ENCODE measurements at places on chromosomes 16 and 17.

DNA sequence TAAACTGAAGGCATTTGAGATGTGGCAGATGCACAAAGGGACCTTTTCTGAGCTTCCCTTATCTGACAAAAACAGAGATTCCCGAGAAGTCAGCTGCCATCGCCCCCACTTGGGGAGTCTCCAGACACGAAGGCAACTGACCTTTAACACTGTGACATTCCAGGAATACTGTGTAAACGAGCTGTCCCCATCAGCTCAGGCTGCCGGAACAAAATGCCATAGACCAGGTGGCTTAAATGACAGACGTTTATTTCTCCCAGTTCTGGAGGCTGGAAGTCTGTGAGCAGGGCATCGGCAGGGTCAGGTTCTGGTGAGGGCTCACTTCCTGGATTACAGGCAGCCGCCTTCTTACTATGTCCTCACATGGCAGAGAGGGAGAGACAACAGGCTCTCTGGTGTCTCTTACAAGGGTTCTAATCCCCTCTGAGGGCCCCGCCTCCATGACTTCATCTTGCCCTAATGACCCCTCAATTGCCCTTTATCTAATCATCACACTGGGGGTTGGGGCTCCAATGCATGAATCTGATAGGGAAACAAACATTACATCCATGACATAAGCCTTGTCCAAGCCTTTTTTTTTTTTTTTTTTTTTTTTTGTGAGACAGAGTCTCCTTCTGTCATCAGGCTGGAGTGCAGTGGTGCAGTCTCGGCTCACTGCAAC is 178.5 kb upstream of the RPL38 start:
- no peak for DNase-seq

GRCh38 chr16:69837380-69837779 is 75.2 kb downstream of the WWP2 start:
- DNase-seq: no peak

DNA sequence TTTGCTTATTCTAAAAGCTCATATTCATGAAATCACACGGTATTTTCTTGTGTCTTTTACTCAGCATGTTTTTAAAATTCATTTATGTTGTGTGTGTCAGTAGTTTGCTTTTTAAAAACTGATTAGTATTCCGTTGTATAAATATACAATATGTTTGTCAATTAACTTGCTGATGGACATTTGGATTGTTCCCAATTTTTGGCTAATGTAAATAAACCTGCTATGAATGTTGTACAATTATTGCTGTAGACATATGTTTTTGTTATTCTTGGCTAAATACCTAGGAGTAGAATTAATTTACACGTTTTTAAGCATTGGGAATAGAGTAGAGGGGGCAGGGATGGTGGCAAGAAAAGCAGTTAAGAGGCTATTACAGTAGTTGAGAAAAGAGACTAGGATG is 199.5 kb upstream of the CCL2 start:
- no peak for DNase-seq

DNA sequence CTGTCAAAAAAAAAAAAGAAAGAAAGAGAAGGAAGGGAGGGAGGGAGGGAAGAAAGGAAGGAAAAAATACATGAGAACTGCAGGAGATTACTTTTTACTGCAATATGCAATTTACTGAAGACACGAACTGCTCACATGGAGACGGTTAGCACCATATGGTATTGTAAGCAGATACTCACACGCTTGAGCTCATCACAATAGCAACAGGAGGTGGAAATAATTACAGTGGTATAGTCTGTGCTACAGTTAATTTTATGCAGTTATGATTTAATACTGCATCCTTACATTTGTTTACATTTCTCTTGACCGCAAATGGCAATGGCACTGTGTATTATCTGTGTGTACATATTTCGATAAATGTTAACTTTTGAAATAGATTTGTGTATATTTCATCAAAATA is 21.4 kb upstream of the SLC46A1 start:
- no peak for DNase-seq

DNA sequence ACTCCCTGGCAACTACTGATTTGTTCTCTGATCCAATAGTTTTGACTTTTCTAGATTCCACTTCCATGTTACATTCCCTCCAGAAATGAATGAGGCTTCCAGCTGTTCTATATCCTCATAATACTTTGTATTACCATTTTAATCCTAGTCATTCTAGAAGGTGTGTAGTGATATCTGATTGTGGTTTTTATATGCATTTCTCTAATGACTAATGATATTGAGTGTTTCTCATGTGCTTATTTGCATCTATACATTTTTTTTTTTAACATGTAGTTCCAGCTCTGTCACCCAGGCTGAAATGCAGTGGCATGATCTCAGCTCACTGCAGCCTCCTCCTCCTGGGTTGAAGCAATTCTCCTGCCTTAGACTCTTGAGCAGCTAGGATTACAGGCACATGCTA is 7.3 kb downstream of the ADGRG5 start:
- DNase-seq: no peak

DNA sequence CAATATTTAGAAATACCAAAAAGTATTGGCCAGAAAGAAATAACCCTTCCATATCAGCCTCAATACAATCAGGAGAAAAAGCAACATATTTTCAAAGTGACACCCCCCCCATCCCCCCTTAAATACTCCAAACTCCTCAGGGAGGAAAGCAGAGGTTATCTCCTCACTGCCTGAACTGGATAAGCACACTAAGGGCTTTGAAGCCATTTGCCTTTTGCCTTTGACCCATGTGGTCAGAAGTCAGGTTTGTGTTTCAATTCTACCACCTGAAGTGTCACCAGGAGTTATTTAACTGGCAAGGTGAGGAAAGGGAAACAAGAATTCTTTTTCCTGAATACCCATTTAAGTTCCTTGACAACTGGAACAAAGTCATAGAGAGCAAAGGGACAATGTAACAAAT is 3.5 kb upstream of the VEZF1 start:
- DNase-seq: no peak

DNA sequence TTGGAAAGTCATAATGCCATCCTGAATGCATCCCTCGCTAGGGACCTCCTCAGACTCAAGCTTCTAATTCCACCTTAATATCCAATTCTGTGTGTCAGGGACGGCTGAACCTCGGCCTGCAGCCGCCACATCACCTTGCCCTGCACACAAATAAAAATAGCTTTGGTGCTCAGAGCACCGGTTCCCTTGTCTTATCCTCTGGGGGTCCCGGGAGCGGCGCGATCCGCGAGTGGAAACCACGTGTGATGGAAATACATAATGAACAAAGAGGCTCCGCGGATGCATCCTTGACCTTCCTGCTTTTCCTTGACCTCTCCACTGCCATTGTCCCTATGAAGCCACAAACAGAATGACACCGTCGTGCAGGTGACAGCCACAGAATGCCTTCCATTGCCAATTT is 143.4 kb downstream of the ZNF423 start:
- DNase-seq: no peak

GRCh38 chr16:21613781-21614180 is 14.4 kb downstream of the METTL9 start:
- no peak for DNase-seq

DNA sequence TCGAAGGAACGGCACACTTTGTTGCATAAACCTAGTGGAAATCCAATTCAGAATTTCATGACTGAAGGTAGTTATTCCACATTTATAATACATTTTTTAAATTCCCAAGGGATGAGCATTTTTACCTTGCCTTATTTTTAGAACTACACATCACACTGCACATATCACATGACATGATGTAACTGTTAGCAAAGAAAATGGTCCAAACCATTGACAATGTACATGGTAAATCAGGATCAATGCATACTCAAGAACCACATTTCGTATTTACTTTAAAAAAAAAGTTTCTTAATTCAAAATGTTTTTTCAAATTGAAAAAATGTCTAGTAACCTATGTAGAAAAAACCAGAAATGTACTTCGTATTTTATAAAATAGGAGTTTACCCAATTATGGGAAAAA is 2.5 kb downstream of the KANSL1 start:
- no peak for DNase-seq

DNA sequence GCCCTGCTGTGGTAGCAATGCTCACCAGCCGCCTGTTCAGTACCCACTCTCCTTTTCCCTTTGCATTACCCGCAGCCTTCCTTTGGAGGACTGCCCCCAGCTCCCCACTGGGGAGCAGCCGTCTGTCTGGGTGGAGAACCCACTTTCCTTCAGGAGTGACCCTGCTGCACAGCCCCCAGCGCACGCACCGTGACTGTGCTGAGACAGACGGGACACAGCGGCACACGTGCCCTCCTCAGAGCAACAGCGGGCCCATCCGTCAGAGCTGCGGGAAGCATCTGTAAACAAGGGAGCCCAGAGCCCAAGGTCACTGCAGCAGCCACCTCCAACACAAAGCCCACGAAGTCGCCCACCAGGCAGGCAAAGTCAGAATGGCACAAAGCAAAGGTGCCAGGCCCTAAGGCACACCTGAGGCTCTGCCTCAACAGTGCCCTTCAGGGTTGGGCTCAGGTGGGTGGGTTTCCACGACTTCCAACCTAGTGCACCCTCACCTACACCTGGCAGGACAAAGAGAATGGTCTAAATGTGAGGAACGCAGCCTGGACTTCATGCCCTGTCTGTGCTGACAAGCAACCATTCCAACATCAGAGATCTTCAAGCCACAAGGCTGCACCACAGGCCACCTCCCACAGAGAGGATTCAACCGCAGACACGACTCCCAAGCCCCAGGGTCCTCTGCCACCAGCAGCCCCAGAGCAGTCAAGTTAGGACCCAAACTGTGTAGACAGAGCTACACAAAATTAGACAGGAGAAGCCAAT is 9.9 kb downstream of the AXIN1 start:
- no peak for DNase-seq

DNA sequence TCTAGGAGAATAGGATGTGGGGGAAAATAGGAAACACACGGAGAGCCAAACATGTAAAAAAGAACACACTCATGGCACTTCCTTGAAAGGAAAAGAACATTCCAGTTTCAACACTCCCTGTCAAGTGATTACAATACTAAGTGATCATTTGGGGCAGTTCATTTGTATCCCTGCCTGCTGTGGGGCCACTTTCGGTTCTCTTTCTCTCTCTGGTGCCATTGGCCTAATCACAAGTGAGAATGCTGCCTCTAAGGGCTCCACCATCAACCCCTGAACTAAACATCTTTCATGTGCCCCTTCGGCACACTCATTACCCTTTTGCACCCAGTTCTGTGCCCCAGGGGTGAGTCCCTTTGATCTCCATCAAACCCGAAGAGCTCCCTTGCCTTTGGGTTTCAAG is 197.3 kb downstream of the CEP112 start:
- DNase-seq: no peak

DNA sequence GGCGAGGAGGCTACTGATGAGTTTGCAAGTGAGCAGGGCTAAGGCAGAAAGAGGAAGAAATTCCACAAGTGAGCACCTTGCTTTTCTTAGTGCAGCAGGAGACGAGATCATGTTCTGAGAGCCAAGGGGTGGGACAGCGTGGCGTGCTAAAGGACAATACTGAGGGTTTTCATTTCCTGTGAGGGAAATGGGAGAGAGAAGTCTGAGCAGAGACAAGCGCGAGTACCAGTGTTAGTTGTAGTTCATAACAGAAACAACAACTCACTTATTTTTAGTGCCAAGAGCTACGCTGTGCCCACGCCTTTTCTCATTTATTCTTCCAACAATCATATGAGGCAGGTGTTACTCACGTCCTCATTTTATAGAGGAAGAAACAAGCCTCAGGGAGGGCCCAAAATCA is 2.3 kb downstream of the SPACA3 start:
- no peak for DNase-seq

GRCh38 chr17:56887552-56888467 is 26.0 kb downstream of the TRIM25 start:
- no peak for DNase-seq

- DNase-seq: no peak
Measured at GRCh38 chr17:2214929-2215615, 88.5 kb downstream of the SMG6 start.

- DNase-seq: no peak
Measured at GRCh38 chr16:6891496-6891895, 441.1 kb upstream of the RBFOX1 start.

DNA sequence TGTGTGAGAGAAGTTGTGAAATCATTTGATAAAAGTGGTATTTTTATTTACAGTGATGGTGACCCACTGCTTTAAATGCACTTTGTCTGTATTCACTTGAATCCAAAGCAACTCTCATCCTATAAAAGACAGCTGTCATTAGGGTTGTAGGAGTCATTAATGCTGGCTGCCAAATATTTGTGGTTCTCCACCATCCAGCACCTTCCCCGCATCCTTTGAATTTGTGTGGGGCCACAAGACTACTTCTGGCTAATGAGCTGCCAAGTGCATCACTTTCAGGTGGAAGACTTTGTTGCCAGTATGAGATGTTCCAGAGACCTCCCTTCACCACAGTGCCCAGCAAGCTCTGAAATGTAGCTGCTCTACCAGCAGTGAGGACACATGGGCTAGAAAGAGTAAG is 43.4 kb downstream of the CMTM3 start:
- no peak for DNase-seq

- peak; percentile 81 for DNase-seq
Measured at GRCh38 chr17:83200231-83200699, 120.9 kb downstream of the METRNL start.

DNA sequence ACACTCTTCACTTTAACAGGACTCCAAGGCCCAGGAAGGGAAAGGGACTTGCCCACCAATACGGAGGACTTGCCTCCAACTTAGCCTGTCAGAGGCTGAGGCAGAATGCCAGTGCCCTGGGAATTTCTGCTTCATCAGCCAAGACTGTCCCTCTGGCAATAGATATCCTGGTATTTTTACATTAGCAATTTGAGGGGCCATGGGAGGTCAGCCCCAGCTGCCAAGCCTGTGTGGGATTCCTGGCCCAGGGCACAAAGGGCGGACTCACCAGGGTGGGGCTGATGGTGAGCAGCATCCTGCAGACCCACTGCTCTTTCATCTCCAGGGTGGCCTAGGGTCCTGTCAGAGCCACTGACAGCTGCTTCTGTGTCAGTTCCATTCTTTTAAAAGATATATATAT is 78.3 kb upstream of the CIBAR2 start:
- no peak for DNase-seq

- no peak for DNase-seq
Measured at GRCh38 chr17:19022128-19022527, 17.6 kb upstream of the FAM83G start.

- DNase-seq: no peak
Measured at GRCh38 chr16:46728806-46729205, 19.3 kb downstream of the MYLK3 start.

DNA sequence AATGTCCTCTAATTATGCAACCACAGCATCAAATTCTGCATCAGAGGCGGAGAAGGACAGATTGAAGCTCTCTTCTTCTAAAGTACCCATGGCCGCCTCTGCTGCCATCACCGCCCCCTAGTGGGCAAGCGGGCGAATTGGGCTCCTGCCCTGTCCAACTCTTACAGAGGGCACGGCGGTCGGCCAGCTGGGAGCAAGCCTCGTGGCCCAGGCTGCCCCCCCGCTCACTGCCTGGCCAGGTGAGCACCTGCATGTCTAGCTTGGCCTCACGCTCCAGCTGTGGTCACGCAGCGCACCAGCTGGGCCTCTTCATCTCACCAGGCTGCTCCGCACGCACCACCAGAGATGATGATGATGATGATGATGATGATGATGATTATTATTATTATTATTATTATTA is 146.1 kb upstream of the TOM1L1 start:
- no peak for DNase-seq

- no peak for DNase-seq
Measured at GRCh38 chr17:6170349-6170748, 100.2 kb downstream of the WSCD1 start.

Measured in activated CD8-positive, alpha-beta T cell treated with anti-CD3 and anti-CD28 coated beads, Interleukin-2, amount 10 ng/mL, durations not matched to agents 7 days and 5 days (primary cell).